Cardiac fibroblast (primary cell): ENCODE measurements at places on chromosomes 16 and 17.

DNA sequence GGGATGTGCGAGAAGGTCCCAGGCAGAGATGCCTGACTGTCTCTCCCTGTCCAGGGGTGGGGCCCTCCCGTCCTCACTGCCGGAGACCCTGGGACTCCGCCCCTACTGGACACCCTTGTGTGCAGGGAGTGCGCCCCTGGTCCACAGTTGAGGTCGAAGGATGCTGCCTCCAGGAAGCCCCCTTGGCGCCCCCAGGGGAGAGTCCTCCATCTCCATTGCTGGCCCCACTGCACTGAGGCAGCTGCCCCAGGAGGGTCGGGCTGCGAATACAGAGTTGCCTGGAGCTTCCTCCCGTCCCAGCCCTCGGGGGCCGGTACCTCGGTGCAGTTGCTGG is 26.6 kb downstream of the CTU2 start:
- DNase-seq = no peak

DNA sequence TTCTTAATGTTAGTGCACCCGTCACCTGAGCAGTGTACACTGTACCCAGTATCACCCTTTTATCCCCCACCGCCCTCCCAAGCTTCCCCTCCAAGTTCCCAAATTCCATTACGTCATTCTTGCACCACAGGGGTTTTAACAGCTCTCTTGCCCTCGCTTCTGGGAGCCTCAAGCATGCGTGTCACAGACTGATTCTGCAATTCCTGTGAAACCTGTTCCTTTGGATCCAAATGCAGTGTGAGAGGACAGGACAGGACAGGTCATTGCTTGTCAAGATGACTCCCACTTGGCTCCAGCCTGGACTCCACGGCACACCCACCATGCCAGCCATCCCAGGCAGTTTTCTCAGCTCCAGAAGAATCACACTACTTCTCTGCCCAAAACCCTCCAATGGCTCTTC is 44.1 kb downstream of the CYB5D2 start:
- DNase-seq = no peak

- no peak for DNase-seq
Observed at GRCh38 chr16:84949772-84950436, 61.4 kb downstream of the ZDHHC7 start.

- DNase-seq = peak; percentile 53
Observed at GRCh38 chr16:29994600-29995323, 655 bp downstream of the HIRIP3 start.

- peak; percentile 66 for DNase-seq
Observed at GRCh38 chr16:84650062-84650991, 2.0 kb downstream of the KLHL36 start.

- DNase-seq = no peak
Observed at GRCh38 chr17:58081646-58082340, 1.4 kb upstream of the DYNLL2 start.

DNA sequence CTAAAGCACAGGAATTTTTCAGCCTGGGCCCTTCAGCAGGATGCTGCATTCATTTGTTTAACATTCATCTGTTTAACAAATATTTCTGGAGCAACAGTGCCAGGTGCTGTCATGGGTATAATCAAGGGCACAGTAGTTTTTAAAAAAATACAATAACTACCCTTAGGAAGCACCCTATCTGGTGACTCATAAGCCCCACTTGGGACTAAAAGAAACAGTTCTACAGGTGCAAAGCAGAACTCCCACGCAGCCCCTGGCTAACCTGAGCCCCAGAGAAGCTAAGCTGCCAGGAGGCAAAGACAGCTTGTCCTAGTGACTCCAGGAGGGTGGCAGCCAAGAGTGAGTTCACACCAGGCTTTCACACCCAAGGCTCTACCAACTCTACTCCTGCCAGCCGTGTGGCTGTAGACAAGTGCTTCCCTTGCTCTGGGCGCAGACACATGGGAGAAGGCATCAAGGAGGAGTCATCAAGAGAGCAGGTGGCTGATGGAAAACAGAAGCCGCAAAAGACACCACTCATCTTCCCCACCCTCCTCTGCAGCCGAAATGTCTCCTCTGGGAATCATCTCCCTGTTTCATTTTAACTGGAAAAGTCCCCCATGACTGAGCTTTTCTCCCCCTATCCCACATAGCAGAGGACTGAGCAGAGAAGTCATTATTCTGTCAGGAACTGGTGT is 14.4 kb downstream of the CUEDC1 start:
- no peak for DNase-seq
